Type B pancreatic cell (in vitro differentiated cells): ENCODE measurements at places on chromosomes 4 and X. TPM values are rescaled to one million over a fixed set of nuclear protein-coding genes. Genes with fewer than 3 reads are reported as not detected.

DNA sequence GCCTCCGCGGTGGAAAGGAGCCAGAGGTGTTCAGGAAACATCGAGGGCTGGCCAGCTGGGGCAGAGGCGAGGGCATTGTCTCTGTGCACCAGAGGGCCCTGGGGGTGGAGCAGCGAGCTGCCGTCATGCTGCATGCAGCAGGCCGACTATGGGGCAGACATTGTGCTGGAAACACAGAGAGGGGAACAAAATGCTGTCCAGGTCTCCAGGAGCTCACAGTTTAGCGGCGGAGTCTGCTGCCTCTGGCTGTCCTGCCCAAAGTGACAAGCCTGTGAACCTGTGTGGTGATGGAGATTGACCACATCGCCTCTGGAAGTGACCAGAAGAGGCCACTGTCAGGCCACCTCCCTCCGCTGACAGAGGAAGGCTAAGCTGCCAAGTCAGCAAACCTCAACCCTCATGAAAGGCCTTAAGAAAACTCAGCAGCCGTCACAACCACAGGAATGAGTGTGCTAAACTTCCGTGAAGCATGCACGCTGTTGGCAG lies 20.1 kb upstream of the SASH3 start:
- DNase-seq: no peak

DNA sequence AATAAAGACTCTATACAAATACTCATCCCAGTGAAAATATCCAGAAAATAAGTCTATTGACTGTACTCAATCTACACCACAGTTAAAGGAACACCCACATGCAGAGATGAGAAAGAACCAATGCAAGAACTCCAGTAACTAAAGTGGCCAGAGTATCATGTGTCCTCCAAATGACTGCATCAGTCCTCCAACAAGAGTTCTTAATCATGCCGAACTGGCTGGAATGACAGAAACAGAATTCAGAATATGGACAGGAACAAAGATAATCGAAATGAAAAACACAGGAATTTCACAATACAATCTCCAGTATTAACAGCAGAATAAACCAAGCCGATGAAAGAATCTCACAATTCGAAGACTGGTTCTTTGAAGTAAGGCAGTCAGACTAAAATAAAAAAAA lies 210.3 kb downstream of the TBCK start:
- DNase-seq: no peak

YIPF7 gene
- total RNA-seq: not detected in 2 replicates

BLOC1S4 gene
- total RNA-seq: 19.1 and 21.4 TPM in 2 replicates

MAOA gene
- total RNA-seq: 17.1 and 18.9 TPM in 2 replicates

- DNase-seq: no peak
Measured at GRCh38 chrX:138692591-138692990, 18.9 kb downstream of the FGF13 start.

FAM149A gene
- 9.3 and 9.9 TPM in 2 replicates for total RNA-seq
